ENCODE measurements at places on chromosomes 12 and 14.

GRCh38 chr14:77097006-77097699 is 905 bp upstream of the CIPC start:
- DNase-seq, result no peak

- no peak for DNase-seq
These were observed 629.3 kb downstream of the DIO2 start for GRCh38 chr14:79581912-79582576.

DNA sequence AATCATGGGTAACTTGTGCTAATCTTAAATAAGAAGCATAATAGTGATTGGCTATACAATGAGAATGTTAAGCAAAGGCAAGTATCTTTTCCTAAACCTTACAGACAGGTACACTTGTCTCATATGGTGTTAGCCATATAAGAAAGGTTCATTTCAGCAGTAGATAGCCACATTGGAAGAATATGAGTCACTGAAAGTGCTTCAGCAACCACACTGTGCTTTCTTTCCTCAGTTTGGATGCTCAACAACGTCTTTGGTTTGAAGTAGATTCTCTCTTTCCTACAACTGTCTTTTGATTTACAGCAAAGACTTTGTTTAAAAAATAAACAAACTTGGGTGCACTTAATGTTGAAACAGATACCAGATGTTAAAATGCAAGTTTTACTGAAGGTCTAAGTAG is 8.9 kb downstream of the DDHD1 start:
- DNase-seq, result no peak

DNA sequence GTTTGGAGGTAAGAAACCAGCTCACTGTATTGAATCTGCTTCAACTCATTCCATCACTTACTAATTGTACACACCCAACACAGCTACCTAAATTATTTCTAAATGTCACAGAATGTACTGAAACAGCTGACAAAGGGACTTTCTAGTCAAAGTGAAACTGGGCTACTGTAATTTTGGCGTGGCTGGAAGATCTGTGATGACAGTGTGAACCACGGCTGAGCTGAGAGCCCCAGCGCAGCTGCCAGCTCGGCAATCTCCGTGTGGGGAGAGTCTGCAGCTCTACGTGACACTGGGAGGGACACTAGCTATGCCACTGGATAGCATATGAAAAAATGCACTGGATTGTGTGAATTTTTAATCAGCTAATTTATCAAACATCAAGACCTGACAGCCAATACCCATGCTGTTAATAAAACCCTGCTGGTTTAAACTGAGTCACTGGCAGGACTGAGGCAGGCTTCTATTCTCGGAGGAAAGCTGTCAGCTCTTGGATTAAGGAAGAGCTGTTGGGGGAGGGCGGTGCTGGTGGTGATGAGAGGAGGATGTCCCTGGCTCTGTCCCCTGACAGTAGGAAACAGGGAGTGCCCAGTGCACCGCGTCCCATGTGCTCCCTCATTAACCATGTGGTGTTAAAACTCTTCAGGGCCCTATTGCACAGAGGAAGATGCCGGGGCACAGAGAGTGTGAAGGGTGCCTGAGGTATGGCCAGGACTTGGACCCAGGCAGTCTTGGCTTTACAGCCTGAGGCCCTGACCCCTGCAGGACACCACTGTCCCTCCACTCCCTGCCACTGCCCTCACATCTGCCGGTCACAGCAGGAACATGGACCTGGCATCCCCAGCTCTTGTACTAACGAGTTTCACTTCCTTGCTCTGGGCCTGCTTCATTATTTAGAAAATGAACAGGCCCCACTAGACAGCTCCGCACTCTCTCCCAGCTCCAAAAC is 13.3 kb downstream of the SLC15A4 start:
- no peak for DNase-seq

DNA sequence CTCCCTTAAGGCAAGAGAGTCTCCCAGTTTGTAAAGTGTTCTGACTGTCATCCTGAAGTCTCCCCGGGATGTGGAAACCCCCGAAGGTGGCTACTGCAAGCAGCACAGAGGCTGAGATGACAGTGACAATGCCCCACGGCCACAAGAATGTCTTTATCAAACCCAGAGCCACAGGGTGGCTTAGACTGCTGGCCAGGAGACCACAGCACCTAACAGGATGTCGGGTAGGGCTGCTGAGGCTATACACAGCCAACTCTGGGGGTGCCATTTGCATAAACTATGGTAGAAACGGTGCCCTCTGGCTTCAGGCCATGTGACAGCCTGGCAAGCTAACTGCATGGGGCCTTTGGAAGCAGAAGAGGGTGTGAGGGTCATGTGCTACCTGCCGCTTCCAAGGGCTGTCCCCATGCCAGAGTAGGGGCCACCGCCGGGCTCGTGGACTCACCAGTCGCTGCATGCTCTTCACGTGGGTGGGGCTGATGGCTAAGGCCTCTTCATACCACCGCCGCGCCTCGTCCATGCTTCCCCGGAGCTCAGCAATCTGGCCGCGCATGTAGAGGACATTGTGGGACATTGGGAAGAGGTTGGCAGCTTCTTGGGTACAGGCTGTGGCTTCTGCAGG is 180.9 kb downstream of the CALM1 start:
- DNase-seq, result no peak

GRCh38 chr12:113090740-113091139 is 34.2 kb downstream of the DTX1 start:
- no peak for DNase-seq
